Activated CD8-positive, alpha-beta memory T cell treated with anti-CD3 and anti-CD28 coated beads for 1 hour (primary cell): ENCODE measurements at places on chromosomes 7 and 10.

DNA sequence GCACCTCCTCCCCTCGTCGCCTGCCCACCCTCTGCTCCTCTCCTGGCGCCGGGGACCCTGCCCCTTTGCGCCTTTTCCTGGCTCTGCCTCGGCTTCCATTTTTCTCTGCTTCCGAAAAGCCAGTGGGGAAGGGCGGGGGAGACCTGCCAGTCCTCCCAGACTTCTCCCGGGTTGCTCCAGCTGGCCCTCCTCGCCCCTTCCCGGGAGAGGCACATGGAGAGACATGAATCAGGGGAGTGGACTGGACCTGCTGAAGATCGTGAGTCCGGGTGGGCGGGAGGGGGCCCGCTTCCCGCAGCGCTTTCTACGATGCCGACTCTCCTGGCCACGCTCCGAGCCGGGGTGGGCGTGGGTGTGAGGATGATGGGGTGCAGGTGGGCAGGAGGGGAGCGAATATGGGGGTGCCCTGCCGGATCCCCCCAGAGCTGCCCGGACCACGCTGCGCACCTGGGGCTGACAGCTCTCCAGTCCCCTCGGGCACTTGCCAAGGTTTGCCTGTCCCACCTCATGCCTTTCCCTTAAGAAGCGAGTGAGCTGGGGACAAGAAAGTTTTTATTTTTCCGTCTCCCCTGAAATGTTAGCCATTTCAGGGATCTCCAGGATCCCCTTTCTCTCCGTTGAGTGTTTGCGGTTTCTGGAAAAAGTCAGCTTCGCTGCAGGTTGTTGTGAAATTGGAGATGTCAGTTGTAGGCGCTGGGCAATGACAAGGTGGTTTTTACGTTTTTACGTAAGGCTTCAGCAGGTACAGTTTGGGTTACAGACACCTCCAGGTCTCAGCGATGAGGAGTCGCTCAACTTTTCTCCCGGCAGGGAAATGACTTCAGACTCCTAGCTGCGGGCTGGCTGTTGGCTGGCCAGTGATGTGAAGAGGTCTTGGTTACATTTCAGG is 977 bp downstream of the CACNB2 start:
- DNase-seq, result no peak

- no peak for DNase-seq
Measured at GRCh38 chr10:50417886-50418830, 166.8 kb upstream of the ASAH2 start.

DNA sequence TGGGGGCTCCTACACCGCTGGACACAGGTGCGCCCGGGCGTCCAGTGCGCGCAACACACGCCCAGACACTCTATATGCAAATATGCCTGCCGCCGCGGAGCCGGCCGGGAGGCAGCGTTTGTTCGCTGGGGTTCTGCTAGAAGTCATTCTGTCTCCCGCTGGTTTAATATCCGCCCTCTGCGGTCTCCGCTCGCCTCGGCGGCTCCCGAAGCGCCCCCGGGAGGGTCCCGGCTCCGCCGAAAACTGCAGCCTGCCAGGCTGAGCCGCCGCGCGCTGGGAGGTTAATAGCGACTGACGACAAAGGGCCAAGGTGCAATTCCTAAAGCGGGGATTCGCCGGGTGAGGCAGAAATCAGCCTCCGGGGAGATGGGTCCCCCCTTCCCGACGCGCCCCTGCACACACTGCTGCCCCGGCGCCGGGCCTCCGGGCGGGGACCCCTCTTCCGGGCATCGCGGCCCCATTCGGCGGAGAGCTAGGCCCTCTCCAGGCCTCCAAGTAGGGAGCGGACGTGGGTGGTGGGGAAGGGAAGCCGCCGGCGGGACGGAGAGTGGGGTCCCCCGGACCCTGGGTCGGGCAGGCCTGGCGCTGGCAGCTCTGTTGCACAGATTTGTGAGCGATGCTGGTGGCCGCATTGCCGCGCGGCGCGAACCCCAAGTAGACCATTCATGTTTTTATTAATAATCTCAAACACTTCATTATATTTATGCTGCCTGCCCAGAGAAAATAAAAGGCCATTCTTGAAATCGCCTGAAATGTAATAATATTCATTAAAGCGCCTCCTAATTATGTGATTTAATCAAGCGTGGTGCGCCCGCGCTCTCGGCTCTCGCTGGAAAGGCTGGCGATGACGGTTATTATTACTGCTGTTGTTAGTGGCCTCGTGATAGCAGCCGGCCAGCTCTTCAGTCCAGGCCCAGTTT is 9.1 kb downstream of the EN2 start:
- no peak for DNase-seq

GRCh38 chr10:71339796-71340589 is 20.9 kb downstream of the SLC29A3 start:
- DNase-seq, result no peak

DNA sequence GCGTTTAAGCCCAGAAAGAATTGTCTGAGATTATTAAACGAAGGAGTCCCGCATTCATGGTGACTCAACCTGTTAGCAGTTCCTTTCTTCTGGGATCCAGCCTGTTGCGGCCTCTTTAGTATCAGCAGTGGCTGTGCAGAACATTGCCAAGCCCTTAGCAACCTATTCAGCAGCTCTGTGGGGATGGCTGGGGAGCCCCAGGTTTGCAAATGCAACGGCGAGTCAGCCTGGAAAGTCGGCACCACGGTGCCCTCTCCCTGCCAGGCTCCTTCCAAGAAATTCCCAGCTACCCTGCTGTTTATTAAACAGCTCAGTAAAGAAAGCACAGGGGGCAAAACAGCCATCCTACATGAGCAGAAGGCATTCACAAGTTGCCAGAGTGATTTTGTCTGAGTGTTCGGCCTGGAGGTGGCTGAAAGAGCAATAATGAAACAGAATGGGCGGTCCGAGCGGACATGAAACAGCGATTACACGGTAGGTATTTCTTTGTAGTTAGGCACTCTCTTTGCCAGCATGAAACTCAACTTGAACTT is 198.3 kb downstream of the BAMBI start:
- no peak for DNase-seq

DNA sequence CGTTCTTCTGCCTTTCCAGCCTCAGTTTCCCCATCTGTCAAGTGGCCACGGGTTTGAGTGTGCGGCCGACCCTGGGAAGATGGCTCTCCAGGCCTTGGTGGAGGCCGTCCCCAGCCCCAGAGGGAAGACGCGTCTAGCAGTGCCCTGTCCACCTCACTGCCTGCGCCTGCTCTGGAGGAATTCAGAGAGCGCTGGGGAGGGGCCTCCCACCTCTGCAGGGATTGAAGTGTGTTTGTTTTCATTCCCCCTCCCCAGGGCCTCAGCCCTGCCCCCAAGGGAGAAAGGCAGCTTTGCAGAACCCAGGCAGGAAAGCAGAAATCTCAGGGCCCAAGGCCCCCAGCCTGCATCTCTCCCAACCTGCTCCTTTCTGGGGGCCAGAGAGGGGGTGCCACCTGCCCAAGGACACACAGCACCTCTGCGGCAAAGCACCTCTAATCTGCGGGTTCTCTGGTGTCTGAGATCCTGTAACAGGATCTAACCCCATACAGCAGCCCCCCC is 91.0 kb downstream of the MICALL2 start:
- no peak for DNase-seq

DNA sequence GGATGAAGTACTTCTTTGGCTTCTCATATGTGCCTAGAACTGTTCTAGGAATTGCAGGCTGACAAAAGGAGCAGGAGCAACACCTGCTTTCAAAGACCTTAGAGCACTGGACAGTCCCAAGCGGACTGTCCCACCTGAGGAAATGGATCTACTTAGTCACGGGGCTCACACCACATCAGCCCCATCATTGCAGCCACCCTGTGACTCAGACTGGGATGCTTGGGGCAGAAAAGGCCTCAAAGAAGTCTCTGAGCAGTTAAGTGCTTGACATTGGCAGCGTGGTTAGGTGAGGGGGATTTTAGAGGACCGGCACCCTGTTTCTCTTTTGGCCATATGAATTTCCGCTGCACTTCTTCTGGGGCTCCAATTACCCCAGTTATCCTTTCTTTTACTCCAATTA is 256.6 kb downstream of the USP6NL start:
- no peak for DNase-seq

DNA sequence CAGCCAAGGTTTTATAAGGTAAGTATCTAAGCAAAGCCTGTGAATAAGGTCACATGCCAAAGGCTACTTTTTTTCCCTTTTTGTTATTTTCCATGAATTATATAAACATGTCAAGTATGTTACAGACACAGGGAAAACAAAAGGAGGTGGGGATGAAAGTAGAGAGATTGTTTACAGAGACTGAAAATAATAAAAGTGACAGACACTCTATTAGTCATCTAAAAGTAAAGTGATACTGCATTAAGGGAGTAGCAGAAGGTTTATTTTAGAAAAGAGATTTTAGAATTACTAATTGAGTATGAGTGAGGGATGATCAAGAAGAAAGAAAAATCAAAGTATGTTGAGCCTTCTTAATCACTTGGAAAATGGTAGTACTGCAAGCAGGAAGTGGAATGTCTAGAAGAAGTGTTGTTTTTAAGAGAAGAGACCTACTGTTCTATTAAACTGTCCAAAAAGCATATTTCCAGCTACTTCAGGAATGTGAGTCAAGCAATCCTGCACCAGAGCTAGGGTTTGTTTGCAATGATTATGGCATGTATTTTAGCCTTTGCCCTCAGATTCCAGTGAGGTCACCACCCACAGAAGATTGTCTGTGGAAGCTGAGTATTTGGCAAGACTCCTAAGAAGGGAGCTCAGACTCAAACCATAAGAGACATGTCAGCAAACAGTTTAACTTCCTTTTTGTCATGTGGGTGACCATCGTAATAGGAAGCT is 177.9 kb upstream of the PLXDC2 start:
- DNase-seq, result no peak

DNA sequence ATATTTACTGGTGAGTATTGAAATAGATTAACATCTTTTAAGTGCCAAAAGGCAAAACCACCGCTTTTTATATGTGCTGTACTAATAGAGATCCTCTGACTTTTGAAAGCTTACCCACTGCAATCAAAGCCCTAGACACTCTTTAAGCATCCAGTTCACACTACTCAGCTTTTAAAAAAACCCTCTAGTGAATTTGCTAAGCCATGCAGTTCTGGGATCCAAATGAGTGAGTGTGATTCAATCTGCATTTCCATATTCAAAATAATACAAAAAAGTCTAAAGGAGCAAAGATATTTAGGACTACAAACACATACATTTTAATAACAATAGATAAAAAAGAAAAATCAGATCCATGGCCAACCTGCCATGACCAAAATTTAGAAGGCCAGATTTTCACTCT is 288.2 kb downstream of the MAGI2 start:
- DNase-seq, result no peak

GRCh38 chr10:14040787-14041631 is 289.7 kb downstream of the FRMD4A start:
- DNase-seq, result no peak

GRCh38 chr10:26446258-26446657 is 8.1 kb downstream of the APBB1IP start:
- DNase-seq, result no peak

GRCh38 chr10:116719804-116720203 is 22.6 kb downstream of the HSPA12A start:
- no peak for DNase-seq

DNA sequence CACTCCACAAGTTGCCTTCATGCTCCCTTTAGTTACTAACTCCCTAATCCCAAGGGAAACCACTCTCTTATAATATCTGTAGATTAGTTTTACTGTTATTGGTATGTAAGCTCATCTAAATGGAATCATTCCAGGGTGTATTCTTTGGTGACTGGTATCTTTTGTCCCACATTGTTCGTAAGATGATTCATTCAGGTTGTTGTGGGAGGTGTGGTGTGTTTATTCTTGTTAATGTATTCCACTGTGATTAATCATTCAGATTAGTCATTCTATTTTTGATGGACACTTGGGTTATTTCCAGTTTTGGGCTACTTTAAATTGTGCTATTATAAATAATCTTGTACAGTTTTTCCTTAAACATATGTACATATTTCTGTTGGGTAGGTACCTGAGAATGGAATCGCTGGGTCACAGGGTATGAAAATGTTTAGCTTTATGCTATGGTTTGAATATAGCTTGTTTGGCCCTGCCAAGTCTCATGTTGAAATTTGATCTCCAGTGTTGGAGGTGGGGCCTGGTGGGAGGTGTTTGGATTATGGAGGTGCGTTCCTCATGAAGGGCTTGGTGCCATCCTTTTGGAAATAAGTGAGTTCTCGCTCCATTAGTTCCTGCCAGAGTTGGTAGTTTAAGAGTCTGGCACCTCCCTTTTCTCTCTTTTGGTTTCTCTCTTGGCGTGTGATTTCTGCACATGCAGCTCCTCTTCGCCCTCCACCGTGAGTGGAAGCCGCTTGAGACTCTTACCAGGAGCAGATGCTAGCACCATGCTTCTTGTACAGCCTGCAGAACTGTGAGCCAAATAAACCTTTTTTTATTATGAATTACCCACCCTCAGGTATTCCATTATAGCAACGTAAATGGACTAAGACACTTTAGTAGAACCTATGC is 13.8 kb downstream of the BTRC start:
- DNase-seq, result no peak
